Activated CD4-positive, alpha-beta T cell treated with anti-CD3 and anti-CD28 coated beads, Interleukin-2, amount 50 U/mL, for 48 hours (primary cell): ENCODE measurements at places on chromosomes 12 and 14.

- no peak for DNase-seq
Measured at GRCh38 chr14:54457609-54457996, 16.4 kb upstream of the CNIH1 start.

GRCh38 chr12:11581179-11581755 lies 68.2 kb upstream of the ETV6 start:
- DNase-seq, result peak; percentile 65

DNA sequence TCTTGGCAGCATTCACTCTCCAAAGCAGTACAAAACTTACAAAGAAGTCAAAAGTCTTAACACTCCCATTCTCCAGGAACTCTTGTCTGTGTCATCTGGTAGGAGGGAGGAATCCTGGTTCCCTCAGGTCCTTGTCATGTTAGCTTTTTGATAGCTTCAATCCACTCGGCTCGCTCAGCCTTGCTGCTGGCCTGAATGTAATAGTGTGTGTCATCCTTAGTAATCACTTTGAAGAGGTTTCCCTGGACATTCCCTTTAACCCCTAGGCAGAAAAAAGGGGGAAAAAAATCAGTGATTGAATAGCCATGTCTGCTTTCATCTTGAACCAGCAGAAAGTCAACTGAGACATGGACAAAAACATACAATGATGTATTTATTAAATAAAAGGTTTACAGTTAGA lies 24.8 kb downstream of the PLEK2 start:
- DNase-seq, result no peak

DNA sequence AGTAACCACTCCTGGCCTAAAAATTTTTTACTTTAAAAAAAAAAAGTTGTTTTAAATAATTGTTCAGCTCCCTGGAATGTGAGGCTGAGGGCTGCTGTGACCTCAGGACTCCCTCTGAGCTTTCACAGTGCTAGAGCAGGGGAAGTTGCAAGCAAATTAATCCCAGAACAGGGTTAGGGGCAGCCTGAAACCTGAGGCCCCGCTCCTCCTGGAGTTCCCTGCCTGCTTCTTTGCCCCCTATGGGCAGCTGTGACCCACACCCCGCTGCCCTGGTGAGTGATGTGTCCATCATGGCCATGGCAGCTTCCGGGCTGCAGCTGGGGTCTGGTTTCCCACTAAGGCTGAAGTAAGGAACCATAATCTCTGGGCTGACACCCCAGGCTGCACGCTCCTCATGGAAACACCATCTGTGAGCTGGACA lies 9.5 kb downstream of the RITA1 start:
- no peak for DNase-seq

DNA sequence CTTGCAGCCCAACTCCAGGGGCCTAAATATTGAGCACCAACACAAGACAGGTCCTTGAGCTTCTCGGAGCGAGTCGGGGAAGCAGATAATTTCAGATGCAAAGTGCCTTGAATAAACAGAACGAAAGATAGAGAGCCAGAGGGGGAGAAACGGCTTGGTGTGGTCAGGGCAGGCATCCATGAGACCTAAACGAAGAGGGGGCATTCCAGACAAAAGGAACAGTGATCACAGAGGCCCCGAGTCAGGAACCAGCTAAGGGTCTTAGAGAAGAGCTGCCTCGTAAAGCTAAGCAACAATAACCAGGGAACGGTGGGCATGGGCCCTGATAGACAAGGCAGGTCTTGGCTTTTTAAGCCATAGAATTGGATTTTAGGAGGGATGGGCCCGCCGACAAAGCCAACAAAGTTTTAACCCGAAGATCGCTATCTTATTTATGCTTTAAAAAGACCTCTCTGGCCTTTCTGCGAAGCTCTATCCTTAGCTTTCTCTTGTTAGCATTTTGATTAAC lies 421 bp upstream of the ACADS start:
- DNase-seq, result no peak

- DNase-seq, result no peak
Measured at GRCh38 chr12:108175310-108175709, 46.2 kb downstream of the WSCD2 start.

GRCh38 chr12:105769486-105769885 lies 369.3 kb downstream of the NUAK1 start:
- no peak for DNase-seq

DNA sequence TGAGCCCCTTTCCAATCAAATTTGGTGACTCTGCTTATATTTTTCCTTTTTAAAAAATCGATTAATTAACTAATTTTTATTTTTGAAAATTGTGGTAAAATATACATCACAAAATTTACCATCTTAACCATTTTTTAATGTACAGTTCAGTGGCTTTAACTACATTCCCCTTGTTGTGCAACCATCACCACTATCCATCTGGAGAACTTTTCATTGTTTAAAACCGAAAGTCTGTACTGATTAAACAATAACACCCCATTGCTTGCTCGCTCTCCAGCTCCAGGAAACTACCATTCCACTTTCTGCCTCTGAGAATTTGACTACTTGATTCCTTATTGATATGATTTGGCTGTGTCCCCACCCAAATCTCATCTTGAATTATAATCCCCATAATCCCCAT lies 283.4 kb downstream of the C12orf75 start:
- no peak for DNase-seq

GRCh38 chr14:101875727-101876554 lies 88.4 kb upstream of the DYNC1H1 start:
- no peak for DNase-seq

DNA sequence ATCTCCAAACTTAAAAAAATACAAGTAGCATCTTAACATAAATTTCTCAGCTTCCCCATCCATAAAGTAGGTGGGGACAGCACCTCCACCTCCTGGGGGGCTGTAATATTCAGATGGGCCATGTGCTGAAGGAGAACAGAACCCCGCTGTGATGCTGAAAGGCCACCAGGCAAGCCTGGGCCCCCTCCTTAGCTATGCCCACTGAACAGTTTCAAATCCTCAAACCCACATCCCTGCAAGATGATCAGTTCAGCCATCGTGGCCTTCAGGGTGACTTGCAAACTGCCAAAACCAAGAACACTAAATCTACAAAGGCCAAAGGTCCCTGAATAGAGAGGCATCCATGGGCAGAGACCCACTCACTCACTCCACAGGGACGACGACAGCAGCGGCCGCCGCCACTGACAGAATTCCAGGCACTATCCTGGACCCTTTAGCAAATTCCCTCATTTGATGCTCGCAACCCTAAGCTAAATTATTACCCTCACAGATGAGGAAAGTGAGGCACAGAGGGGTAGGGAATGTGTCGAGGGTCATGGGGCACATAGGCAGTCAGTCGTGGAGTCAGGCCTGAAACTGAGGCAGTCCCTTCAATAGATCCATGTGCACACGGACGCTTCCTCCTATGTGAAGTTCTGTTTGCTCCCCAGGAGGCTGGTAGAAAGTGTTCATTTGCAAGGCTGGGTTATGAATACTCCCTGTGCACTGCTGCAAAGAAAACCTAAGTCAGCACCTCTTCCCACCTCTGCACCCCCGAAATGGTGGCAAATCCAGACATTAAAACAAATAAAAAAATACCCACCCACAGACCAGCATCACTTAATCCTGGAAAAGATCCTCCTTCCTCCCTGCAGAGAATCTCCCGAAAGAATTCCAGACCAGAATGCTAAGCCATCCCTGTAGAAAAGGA lies 5.9 kb downstream of the ITPK1 start:
- no peak for DNase-seq

DNA sequence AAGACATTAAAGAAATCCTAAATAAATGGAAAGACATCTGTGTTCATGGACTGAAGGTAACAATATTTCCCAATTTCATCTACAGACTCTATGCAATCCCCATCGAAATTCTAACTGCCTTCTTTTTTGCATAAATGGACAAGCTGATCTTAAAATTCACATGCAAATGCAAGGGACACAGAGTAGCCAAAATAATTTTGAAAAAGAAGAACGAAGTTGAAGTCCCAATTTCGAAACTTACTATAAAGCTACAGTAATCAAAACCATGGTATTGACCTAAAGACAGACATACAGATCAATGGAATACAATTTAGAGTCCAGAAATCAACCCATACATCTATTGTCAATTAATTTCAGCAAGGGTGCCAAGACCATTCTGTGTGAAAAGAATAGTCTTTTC lies 16.4 kb upstream of the CD27 start:
- no peak for DNase-seq

GRCh38 chr12:4240161-4240783 lies 33.3 kb upstream of the CCND2 start:
- no peak for DNase-seq

- no peak for DNase-seq
Measured at GRCh38 chr14:70416338-70416724, 559 bp downstream of the SYNJ2BP start.

GRCh38 chr12:5204271-5204670 lies 160.6 kb downstream of the KCNA5 start:
- no peak for DNase-seq

DNA sequence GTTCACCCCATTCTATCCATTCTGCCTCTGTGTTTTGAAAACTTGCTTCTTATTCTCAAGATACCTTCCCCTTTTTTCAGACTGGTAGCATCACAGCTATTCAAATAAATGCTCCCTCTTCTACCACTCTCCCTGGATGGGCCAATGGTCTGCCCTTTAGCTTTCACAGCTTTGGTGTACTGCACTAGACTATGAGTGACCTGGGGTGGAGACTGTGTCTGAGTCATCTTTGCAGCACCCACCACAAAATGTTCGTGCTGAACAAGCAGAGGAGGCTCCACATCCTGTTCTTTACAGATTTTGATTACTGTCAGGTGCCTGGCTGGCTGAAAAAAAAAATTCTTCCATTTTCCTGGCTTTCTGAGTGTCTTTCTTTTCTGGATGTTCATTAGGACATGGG lies 1104.1 kb upstream of the TMEM132C start:
- peak; percentile 19 for DNase-seq

DNA sequence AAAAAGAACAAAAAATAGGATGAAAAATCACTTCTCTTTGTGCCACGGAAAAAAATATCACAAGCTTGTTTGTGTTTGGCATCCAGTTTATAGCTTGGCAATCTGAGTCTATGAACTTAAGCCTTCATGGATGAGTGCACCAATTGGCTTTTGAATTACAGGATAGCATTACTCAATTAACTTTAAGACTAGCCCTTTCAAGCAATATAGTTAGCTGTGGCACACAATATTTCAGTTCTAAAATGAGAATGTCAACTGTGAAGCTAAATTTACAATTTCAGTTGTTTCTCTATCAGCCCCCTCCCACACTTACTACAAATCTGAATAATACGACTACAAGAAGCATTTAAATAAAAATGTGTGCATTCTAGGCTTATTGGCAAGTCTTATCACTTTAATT lies 8.3 kb downstream of the RERG start:
- DNase-seq, result no peak

GRCh38 chr14:100988411-100988900 lies 84.9 kb upstream of the RTL1 start:
- DNase-seq, result no peak

GRCh38 chr12:88946372-88946997 lies 366.2 kb upstream of the KITLG start:
- no peak for DNase-seq

- DNase-seq, result no peak
Measured at GRCh38 chr12:115004470-115005146, 320.6 kb upstream of the TBX3 start.

DNA sequence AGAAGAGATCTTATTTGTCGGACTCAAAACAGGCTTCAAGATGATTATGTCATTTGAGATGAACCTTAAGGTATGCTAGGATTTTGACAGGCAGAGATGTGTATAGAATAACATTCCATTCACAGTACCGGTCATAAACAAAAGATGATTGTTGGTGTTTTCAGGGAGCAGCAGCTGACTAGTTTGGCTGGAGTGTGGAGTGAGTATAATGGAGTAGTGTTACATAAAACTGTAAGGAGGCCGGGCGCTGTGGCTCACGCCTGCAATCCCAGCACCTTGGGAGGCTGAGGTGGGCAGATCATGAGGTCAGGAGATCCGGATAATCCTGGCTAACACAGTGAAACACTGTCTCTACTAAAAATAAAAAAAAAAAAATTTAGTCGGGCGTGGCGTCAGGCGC lies 23.9 kb downstream of the SERPINA10 start:
- DNase-seq, result no peak

- no peak for DNase-seq
Measured at GRCh38 chr12:88878295-88878694, 298.0 kb upstream of the KITLG start.
